ENCODE measurements at places on chromosomes 5 and 9.

- no peak for DNase-seq
Measured at GRCh38 chr5:128764601-128765310, 200.5 kb upstream of the SLC27A6 start.

- no peak for DNase-seq
Measured at GRCh38 chr9:123562844-123563346, 206.9 kb downstream of the CRB2 start.

GRCh38 chr5:125381290-125381689, 634.9 kb upstream of the ZNF608 start:
- no peak for DNase-seq

GRCh38 chr5:127192836-127193338, 97.7 kb upstream of the MEGF10 start:
- DNase-seq: no peak

DNA sequence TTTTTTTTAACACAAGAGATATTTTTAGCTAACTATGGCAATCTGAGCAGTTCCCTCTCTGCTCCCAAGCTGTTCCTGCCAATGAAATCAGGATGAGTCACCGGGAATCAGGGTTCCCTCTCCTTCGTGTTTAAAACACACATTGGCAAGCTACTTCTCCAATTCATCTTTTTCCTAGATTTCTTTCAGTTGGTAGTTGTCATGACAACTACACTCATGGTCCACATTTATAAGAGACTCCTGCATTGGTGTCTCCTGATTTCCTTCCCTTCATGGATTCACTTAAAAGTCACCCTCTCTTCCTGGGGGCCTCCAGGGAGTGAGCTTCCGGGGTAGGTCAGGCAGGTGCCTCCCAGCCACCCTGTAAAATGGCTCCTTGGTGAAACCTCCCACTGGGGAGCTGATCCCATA, 72.3 kb upstream of the NIPAL4 start:
- DNase-seq: no peak

GRCh38 chr9:97373331-97373730, 38.6 kb upstream of the TDRD7 start:
- DNase-seq: no peak

DNA sequence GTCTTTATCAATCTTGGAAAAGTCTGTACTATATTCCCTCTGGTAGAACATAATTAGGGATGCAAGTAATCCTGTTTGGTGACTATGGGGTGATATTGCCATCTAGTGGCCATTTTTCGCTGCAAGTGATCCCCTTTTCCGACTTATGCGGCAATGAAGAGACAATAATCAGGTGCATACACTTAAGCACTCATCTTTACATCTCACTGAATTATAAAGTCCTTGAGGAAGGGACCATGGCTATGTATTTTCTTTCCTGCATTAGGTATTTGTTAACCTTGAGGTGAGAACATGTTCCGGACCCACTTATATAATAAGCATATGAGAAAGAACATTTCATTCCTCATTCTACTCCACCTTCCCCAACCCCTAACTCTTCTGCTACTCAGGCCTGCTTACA, 19.6 kb upstream of the LIX1 start:
- peak; percentile 35 for DNase-seq
